ENCODE measurements at places on chromosomes 5 and 9.

DNA sequence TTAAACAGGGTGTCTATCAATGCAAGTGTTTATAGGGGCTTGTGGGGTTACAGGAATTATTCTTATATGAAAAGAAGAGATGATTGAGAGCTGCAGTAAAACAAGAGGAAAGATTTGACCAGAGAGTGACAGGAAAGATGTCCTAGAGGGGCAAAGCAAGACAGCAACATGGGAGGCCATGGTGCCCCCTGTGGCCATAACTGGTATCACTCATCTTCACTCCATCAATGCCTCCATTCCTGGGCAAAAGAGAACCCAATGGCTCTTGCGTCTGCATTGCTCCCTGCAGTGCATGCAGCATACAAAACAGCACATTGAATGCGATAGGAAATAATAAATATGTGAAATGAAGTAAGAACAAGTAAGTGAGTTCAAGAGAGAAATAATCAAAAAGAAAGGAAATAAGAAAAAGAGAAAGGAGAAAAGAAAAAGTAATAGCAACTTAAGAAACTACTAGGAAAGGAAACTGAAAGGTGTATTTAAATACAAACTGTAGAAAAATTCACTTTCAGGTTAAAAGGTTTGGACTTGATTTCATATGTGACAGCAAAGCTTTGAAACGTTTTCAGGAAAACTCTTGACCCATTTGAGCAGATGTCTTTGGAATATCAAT, 206.6 kb downstream of the SEMA5A start:
- no peak for DNase-seq

DNA sequence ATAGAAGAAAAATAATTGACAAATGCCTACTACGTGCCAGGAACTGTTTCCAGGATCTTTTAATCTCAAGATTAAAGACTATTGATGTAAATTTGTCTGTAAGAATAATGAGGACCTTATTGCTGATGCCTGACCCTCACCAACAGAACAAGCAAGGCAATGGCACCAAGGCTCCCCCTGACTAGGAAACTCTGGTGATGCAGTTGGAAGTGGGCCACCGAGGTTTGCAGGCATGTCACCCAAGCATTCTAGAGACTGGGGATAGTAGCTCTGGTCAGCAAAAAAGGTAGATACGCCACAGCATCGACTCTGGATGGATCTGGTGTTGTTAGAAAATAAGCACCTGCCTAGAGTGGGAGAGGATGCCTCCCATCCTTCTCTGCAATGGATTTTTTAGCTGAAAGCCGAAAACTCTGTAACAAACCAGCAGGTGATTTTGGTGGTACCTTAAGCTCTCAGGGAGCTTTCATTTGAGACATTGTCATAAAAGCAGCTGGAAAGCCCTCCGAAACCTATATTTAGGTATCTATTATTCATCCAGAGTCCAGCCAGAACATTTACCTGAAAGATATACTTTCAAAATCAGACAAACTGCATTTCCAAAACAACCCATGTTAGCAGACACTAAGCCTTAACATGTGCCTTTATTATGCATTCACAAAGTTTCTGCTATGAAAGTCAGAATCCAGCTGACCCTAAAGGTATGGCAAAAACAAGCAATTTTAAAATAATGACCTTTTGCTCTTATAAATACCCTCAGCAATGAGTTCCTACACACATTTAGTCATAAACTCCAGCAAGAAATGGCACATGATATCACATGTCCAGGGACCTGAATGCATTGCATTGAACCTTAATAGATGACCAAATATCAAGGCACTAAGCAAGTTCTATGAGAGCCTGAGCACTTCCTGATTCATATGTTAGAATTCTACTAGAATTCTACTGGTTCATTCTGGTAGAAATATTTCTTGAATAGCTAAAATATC, 308.4 kb downstream of the PDE4D start:
- no peak for DNase-seq

- no peak for DNase-seq
Observed at GRCh38 chr9:107960916-107961315, 471.3 kb upstream of the KLF4 start.

- DNase-seq, result no peak
Observed at GRCh38 chr5:66538531-66538930, 57.7 kb upstream of the MAST4 start.

- DNase-seq, result no peak
Observed at GRCh38 chr5:56829137-56829908, 14.0 kb downstream of the MAP3K1 start.

GRCh38 chr9:23826120-23826629, at the start of gene ELAVL2:
ELAVL2 (minus strand) TSS chr9:23826240; CDS start chr9:23762234, 64,006 bp downstream.
- DNase-seq, result peak; percentile 23

DNA sequence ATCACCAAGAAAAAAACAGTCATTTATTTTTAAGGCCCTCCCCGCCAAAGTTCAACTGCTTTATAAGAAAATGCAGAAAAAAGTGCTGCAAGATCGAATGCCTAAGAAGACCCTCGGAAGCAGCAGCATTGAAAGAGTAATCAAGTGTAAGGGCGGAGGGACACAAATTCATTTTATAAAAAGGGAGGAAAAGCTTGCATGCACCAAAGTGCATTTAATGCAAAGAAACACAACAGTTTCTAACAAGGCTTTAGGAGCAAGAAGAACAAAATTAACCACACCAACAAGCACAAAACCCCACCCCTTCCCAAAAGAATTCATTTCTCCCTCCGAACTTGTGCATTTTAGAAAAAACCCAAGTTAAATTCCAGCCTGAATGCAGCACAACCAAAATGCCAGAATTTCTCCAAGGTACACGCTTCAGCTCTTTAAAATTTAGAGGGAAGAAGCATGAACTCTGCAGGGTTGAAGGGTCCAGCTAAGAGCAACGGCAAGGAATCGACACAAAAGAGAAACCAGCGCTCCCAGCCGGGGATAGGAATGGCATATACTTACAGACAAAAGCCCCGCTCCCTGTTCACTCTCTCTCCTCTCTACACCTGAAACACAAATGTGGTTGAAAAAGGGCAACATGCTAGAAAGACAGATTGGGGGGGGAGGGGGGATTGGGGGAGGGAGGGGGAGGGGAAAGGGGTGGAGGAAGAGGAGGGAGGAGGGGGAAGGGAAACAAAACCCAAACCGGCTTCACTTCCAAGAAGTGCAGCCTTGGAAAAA, at the start of gene NREP:
NREP (minus strand) TSS at position 614 of the 774 bp plus-strand sequence. CDS start 1,422 bp downstream, outside the sequence.
- DNase-seq, result no peak

DNA sequence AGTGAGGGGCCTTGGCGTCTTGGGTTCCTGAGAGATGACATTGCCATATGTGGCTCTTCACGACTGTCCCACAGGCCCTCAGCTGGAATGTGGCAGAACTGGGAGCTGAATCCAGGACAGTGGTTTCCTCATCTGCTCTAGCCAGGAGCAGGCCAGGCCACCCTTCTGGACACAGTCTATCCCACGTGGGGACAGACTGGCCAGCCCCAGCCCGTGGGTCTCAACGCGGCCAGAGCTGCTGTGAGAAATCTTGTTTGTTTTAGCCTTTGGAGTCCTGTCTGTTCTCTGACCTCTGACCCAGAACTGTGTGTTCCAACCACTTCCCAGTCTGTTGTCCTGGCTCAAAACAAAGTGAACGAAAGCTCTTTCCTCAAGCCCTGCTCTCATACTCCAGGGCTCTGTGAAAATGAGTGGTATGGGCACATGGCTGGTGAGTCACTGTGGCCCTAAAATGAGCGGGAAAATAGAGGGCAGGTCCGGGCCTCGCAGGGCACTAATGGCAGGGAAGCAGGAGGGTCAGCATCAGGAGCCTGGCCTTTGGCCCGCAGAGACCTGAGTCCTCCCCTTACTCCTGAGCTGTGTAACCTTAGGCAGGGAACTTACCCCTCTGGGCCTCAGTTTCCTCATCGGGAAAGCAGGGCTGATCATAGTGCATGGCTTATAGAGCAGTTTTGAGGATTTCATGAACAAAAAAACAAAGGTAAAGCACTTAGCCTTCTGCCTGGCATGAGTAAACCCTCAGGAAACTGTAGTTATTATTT, 34.8 kb upstream of the GLRX start:
- no peak for DNase-seq

Data from GM13976 (cell line).